ENCODE measurements at places on chromosomes 1 and 21. TPM values are rescaled to one million over a fixed set of nuclear protein-coding genes. Genes with fewer than 3 reads are reported as not detected.

DNA sequence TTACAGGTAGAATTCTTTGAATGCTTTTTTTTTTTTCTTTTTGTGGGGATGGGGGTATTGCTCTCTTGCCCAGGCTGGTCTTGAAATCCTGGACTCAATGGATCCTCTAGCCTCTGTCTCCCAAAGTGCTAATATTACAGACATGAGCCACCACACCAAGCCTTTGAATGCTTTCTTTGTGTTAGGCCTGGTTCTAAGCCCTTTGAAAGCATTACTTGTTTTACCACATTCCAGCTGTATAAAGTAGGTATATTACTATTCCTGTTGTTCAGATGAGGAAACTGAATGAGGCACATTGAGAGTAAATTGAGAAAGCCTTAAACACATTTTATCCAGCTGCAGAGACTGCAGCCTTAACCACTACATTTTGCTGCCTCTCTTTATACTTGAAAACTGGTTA lies 841.8 kb upstream of the ADGRL4 start:
- DNase-seq = no peak
- H3K4me1 ChIP-seq = no peaks in the 10 kb centered on the region
- no peak overlapping the region for H3K27ac ChIP-seq
- H3K36me3 ChIP-seq = no peaks in the 10 kb centered on the region

DNA sequence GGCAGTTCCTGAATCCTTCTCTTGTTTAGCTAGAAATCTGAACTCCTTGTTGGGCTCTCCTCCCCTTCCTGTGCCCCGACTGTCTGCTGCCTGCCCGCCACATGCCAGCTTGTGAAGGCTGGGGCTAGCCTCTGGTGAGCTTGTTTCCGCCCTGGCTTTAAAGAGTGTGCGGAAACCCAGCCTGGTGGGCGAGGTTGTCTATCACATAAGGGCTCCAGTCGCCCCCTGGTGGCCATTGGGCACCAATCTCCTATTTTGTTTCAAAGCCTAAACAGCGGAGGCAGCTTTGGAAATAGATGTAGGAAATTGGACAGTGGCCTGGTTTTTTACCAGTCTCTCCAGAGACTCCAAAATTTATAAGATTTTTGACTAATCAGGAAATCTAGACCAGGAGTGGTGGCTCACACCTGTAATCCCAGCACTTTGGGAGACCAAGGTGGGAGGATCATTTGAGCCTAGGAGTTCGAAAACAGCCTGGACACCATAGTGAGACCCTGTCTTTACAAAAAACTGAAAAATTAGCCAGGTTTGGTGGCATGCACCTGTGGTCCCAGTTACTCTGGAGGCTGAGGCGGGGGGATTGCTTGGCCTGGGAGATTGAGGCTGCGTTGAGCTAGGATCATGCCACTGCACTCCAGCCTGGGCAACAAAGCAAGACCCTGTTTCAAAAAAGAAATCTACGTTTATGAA lies 9.8 kb downstream of the ATP8B2 start:
- DNase-seq = peak; percentile 89
- H3K27me3 ChIP-seq = no peaks in the 10 kb centered on the region
- H3K4me1 ChIP-seq = no peaks in the 10 kb centered on the region
- H3K4me3 ChIP-seq = no peak overlapping the region

Gene NPHP4
- 3.0 TPM for total RNA-seq

DNA sequence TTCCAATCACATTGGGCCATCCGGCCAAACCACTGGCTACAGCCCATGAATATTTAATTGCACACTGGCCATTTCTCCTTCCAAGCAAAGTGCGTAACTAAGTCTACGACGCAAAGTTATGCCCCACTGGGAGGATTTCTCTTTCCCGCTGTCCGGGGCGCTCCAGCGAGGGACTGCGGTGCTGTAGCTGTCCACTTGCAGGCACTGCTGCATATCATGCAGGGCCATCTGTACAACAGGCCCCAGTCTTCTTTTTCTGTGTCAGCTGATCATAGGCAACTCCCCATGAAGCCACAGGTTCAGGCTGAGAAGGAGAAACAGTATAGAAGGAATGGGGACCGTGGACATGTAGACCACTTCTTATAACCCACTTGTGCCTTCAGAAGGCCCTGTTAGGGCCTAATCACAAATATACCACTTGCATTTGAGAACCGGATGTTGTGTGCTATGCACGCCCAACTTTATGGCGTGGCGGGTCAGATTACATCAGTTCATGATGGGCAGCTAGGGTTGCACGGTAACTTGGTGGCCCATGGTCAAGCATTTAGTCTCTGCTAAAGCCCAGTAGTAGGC lies 58.0 kb downstream of the ADSS2 start:
- no peak overlapping the region for H3K4me3 ChIP-seq
- H3K27me3 ChIP-seq = no peaks in the 10 kb centered on the region
- no peak for DNase-seq
- no peaks in the 10 kb centered on the region for H3K36me3 ChIP-seq
- H3K4me1 ChIP-seq = no peaks in the 10 kb centered on the region
- no peak overlapping the region for H3K27ac ChIP-seq

Gene C1orf115
- 19.8 TPM for total RNA-seq

DNA sequence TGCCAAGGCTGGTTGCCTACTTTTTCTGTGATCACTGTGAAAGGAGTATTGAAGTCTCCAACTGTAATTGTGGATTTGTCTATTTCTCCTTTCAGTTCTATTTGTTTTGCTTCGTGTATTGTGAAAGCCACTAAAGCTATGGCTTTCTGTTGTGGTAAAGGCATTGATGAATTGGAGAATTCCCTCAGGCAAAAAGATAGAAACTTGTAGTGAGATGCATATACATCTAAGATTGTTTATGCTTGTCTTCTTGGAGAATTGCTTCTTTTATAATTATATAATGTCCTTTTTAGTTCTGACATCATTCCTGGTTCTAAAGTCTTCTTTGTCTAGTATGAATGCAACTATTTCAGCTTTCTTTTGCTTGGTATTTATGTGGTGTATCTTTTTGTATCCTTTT lies 36.8 kb downstream of the SWT1 start:
- H3K27ac ChIP-seq = no peak overlapping the region
- H3K36me3 ChIP-seq = no peaks in the 10 kb centered on the region
- H3K27me3 ChIP-seq = no peaks in the 10 kb centered on the region
- no peak overlapping the region for H3K4me3 ChIP-seq

Gene ASPM
- 0.20 TPM for total RNA-seq

DNA sequence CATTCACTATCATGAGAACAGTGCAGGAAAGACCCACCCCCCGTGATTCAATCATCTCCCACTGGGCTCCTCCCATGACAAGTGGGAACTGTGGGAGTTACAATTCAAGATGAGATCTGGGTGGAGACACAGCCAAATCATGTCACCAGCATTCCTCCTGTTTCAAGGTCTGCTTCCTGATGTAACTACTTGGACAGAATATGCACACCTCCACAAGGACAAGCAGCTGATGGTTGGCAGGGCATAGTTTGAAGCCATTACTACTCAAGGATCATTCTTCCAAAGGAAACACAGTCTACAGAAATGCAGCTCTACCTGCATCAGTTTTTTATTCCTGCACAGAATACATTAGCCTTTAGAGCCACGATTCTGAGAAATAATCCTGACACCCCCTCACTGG lies 28.5 kb upstream of the RNF2 start:
- no peaks in the 10 kb centered on the region for H3K36me3 ChIP-seq
- no peaks in the 10 kb centered on the region for H3K4me1 ChIP-seq
- no peak overlapping the region for H3K4me3 ChIP-seq
- no peak overlapping the region for H3K27ac ChIP-seq

DNA sequence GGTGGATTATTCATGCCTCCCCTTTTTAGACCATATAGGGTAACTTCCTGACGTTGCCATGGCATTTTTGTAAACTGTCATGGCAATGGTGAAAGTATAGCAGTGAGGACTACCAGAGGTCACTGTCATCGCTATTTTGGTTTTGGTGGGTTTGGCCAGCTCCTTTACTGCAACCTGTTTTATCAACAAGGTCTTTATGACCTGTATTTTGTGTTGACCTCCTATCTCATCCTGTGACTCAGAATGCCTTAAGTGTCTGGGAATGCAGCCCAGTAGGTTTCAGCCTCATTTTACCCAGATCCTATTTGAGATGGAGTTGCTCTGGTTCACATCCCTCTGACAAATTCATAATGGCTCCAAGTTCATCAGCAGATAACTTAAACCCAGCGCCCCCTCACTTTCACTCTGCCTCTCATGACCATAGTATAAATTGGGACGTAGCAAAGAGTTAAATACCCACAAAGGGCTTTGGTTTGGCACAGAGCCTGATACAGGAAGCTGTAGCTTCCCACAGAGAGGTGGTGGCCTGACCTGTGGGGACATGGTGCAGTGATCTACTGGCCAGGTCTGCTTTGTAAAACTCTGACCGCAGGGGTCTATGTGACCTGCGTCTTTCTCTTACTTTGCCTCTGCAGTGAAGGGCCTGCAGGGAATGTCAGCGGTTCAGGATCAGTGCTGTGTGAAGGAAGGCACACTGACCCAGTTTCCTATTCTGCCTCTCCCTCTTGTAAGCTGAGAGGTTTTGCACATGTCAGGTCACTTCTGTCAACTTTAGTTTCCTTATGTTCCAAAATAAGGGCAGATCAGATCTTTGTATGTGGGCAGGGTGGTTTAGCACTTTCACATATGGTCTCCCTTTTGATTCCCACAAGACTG lies 78.1 kb upstream of the ZNF644 start:
- H3K4me3 ChIP-seq = no peak overlapping the region
- no peaks in the 10 kb centered on the region for H3K27me3 ChIP-seq

GRCh38 chr1:242243472-242243871 lies 244.6 kb upstream of the MAP1LC3C start:
- DNase-seq = no peak
- no peaks in the 10 kb centered on the region for H3K27me3 ChIP-seq
- no peaks in the 10 kb centered on the region for H3K4me1 ChIP-seq
- H3K27ac ChIP-seq = no peak overlapping the region

DNA sequence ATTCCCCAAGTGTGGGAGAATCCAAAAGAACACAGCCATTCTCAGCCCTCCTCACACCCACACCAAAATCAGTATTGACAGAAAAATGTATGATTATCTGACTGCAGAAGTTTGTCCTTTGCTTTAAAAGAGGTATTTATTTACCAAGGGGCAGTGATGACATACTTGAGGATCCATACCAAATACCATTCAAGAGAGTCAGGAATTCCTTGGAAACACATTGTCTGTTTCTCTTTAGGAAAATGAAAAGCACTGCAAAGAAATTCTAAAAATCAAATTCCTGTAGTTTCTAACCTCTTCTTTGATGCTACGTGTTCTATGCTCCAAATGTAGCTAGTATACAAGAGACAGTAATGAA lies 509.6 kb upstream of the CXADR start:
- H3K4me3 ChIP-seq = no peak overlapping the region
- H3K27me3 ChIP-seq = no peaks in the 10 kb centered on the region
- no peaks in the 10 kb centered on the region for H3K36me3 ChIP-seq

Gene MIXL1
- not detected for total RNA-seq

DNA sequence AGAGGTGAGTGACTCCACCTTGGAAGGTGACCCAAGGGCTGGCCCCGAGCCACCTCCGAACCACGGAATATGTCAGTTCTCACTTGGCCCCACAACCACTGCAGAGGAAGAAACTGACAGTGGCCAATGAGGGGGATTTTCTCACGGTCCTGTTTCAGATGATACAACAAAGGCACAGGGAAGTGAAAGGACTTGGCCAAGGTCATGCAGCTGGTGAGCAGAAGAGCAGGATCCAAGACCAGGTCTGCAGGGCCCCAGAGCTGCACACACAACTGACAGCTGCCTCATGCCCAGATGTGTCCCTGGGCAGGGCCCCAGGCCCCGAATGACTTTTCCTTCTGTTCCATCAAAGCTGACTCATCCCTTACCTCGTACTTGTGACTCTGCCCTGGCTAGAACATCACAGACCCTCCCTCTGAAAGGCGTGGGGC lies 25.8 kb upstream of the EVA1B start:
- H3K4me3 ChIP-seq = no peak overlapping the region
- no peaks in the 10 kb centered on the region for H3K27me3 ChIP-seq
- no peaks in the 10 kb centered on the region for H3K4me1 ChIP-seq
- peaks cover 58% of the 10 kb centered on the region for H3K36me3 ChIP-seq

DNA sequence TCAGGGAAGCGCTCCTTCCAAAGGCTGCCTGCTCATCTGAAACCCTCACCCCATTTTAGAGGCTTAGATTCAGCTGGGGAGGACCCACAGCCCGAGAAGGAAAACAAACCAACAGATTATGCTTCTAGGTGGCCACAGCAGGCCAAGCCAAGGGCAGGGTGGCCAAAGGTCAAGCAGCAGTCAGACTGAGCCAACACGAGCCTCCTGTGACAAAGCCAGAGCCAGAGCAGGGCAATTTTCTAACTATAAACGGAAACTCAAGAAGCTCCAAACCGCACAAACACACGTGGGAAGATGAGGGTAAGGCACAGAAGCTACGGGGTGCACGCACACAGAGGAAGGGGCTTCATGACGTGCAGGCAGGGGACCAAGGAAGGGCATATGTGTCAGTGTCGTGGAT lies 64.1 kb downstream of the PLEKHA6 start:
- no peak overlapping the region for H3K4me3 ChIP-seq
- no peak for DNase-seq
- H3K27me3 ChIP-seq = no peaks in the 10 kb centered on the region
- peak overlapping the region; percentile 62 for H3K27ac ChIP-seq

GRCh38 chr1:167430134-167430848 lies 88.0 kb downstream of the CD247 start:
- H3K36me3 ChIP-seq = no peaks in the 10 kb centered on the region
- H3K4me1 ChIP-seq = no peaks in the 10 kb centered on the region
- no peak for DNase-seq
- H3K4me3 ChIP-seq = no peak overlapping the region

Gene OR2L13
- not detected for total RNA-seq

Gene HSD3B2
- not detected for total RNA-seq

Gene DENND2D
- 1.7 TPM for total RNA-seq

Gene DPT
- 71.3 TPM for total RNA-seq

Gene GLMP
- 27.4 TPM for total RNA-seq

- H3K4me3 ChIP-seq = no peak overlapping the region
- DNase-seq = no peak
- no peaks in the 10 kb centered on the region for H3K27me3 ChIP-seq
- H3K4me1 ChIP-seq = no peaks in the 10 kb centered on the region
Observed at GRCh38 chr1:11124965-11125364, 25.3 kb upstream of the EXOSC10 start.

Gene TSPAN2
- total RNA-seq = 17.4 TPM

Gene AKR7A3
- total RNA-seq = not detected

GRCh38 chr21:14620152-14620551 lies 74.0 kb upstream of the SAMSN1 start:
- H3K4me3 ChIP-seq = no peak overlapping the region
- H3K4me1 ChIP-seq = no peaks in the 10 kb centered on the region
- no peaks in the 10 kb centered on the region for H3K36me3 ChIP-seq
- no peak for DNase-seq

Gene CELA2A
- not detected for total RNA-seq

- DNase-seq = no peak
- no peak overlapping the region for H3K27ac ChIP-seq
- no peaks in the 10 kb centered on the region for H3K36me3 ChIP-seq
Observed at GRCh38 chr1:205259324-205259832, 31.6 kb downstream of the TMCC2 start.

DNA sequence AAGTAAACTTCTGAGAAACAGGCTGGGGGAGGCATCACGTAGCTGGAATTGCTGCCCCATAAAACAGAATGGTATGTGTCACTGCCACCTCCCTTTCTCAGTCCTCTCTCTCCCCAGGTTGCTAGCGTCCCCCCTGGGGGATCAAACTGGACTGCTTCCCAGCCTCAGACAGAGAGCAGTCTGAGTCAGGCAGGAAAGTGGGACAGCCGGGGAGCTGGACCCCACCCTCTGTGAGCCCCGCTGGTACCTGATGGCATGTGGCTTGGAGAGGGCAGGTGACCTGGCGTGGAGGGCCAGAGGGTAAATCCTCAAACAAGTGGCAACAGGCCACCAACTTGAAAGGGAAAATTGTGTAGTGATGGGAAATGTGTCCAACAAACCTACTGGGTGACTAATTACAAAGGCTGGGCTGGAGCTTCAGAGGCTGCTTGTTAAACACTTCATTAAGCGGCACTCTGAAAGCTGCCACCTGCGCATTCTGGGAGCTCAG lies 1.0 kb upstream of the SFN start:
- no peaks in the 10 kb centered on the region for H3K27me3 ChIP-seq
- no peak overlapping the region for H3K4me3 ChIP-seq
- no peaks in the 10 kb centered on the region for H3K36me3 ChIP-seq
- no peak overlapping the region for H3K27ac ChIP-seq
- no peaks in the 10 kb centered on the region for H3K4me1 ChIP-seq

All from right atrium auricular region (tissue), 2 donors.